Hepatocyte (in vitro differentiated cells): ENCODE measurements at places on chromosomes 1 and 21.

GRCh38 chr1:207034208-207034607 lies 1.7 kb upstream of the C1orf116 start:
- DNase-seq, result no peak

DNA sequence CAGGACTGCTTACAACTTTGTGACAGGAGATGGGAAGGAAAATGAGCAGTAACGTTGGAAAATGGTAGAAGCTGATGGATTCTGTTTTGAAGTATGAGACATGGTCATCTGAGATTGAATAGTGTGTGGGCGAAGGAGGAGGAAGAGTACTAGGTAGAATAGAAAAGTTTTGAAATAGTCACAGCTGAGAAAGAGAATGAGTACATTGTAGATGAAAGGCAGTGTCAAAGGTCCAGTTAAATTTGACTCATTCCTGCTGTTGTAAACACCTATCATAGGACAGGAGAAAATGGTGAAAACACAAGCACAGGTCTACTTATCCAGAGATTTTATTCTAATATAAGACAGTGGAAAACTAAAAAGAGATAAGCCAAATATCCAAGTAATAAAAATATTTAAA lies 56.8 kb upstream of the CFHR3 start:
- DNase-seq, result no peak

- peak; percentile 23 for DNase-seq
Observed at GRCh38 chr1:167563579-167564246, 10.2 kb upstream of the CREG1 start.

GRCh38 chr1:190429932-190430331 lies 47.7 kb downstream of the BRINP3 start:
- no peak for DNase-seq

DNA sequence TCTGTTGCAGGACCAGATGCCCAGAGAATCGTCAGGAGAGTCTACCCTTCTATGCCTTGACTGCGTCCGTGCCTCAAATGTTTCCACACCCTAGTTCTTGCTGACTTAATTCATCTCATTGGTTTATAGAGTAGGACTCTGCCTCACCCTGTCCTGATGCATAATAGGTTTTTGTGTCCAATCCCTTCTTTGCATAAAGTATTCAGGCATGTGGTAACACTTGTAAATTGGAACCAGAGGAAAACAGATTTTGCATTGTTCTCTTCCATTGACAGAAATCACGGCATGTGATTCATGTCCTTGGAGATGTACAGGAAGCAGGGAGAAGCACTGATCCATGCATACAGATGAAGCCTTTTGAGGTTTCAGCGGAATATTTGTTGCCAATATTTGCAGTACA lies 29.5 kb downstream of the PLPPR5 start:
- no peak for DNase-seq

DNA sequence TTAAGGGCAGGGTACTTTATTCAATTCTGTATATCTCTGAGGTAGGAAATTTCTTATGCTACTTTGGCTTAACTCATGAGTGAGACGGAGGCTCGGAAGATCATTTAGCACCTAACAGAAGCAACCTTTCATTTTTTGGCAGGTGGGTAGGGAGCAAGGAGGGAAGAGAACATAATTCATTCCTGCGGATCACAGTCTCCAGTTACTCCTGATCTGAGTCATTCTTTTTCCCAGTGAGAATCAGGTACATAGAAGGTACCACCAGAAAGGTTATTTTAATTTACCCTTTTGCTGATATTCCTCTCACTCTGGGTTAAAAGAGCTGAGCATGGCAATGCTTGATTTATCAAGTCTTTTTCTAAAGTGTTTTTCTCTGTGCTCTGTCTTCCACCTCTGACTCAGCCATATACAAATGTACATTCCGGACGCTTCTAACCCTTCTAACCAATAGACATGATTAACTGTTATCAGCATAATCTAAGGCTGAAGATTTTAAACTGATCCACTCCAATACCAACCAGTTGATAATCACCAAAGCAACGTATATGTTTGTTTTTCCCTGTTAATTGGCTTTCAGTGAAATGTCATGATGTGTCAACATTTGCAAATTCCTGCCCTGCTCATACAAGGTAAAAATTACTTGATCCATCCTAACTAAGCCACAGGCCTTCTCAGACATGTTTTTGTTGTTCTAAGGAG lies 271.7 kb downstream of the DUSP10 start:
- DNase-seq, result no peak

- DNase-seq, result no peak
Observed at GRCh38 chr1:228785366-228786330, 50.4 kb downstream of the RHOU start.

- DNase-seq, result peak; percentile 43
Observed at GRCh38 chr1:30345491-30346130, 377.8 kb downstream of the MATN1 start.

- DNase-seq, result no peak
Observed at GRCh38 chr1:88321706-88322105, 362.4 kb upstream of the PKN2 start.

GRCh38 chr1:37836788-37837187 lies 22.6 kb downstream of the MTF1 start:
- DNase-seq, result no peak

GRCh38 chr1:93002781-93003180 lies 41.5 kb upstream of the DIPK1A start:
- no peak for DNase-seq

- no peak for DNase-seq
Observed at GRCh38 chr1:53049574-53049967, 12.4 kb upstream of the PODN start.

DNA sequence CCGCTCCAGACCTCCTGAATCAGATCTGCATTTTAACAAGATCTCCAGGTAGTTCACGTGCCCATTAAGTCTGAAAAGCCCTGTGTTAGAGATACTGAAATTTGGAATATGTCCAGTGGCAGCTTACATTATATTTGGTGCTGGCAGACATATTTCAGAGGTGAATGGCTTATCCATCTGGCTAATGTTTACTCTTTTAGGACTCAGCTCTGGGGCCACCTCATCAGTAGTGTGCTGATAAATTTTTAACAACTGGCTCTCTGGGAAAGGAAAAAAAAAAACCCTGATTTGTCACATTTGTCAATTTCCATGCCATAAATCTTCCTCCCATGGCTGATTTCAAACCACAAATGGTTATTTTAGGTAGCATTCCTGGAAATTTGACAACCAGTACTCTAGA lies 25.3 kb upstream of the SYT6 start:
- no peak for DNase-seq

- no peak for DNase-seq
Observed at GRCh38 chr1:62433861-62434617, 2.8 kb upstream of the USP1 start.

GRCh38 chr1:99228153-99228552 lies 36.1 kb upstream of the PLPPR4 start:
- no peak for DNase-seq

GRCh38 chr1:50378770-50379169 lies 44.5 kb downstream of the DMRTA2 start:
- DNase-seq, result no peak

- peak; percentile 88 for DNase-seq
Observed at GRCh38 chr1:204190212-204191211, 5.8 kb downstream of the KISS1 start.

DNA sequence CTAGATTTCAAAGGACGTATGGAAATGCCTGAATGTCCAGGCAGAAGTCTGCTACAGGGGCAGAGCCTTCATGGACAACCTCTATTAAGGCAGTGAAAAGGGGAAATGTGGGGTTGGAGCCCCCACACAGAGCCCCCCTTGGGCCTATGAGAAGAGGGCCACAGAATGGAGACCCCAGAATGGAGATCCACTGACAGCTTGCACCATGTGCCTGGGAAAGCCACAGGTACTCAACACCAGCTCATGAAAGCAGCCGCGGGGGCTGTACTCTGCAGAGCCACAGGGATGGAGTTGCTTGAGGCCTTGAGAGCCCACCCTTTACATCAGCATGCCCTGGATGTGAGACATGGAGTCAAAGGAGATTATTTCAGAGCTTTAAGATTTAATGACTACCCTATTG lies 108.7 kb downstream of the DMRTB1 start:
- no peak for DNase-seq

- no peak for DNase-seq
Observed at GRCh38 chr21:31191553-31191952, 152.5 kb downstream of the TIAM1 start.

GRCh38 chr1:215052256-215053015 lies 30.1 kb upstream of the KCNK2 start:
- no peak for DNase-seq

- DNase-seq, result no peak
Observed at GRCh38 chr1:19978143-19978542, 1.3 kb downstream of the PLA2G2A start.
